Calu3 (cell line): ENCODE measurements at places on chromosomes 1 and 21. TPM values are rescaled to one million over a fixed set of nuclear protein-coding genes. Genes with fewer than 3 reads are reported as not detected.
A peak's percentile ranks its signal among the peaks of the same experiment; 100 is the strongest.

Gene TAGLN2
- 612 and 708 TPM in 2 replicates for total RNA-seq

Gene PLA2G5
- not detected in 2 replicates for total RNA-seq

Gene CLCA1
- not detected in 2 replicates for total RNA-seq

Gene ITLN2
- total RNA-seq: not detected in 2 replicates

Gene ORC1
- 15.5 and 17.2 TPM in 2 replicates for total RNA-seq

Gene DENND2D
- total RNA-seq: 11.8 and 20.0 TPM in 2 replicates

Gene HES3
- not detected in 2 replicates for total RNA-seq

Gene FYB2
- not detected in 2 replicates for total RNA-seq

DNA sequence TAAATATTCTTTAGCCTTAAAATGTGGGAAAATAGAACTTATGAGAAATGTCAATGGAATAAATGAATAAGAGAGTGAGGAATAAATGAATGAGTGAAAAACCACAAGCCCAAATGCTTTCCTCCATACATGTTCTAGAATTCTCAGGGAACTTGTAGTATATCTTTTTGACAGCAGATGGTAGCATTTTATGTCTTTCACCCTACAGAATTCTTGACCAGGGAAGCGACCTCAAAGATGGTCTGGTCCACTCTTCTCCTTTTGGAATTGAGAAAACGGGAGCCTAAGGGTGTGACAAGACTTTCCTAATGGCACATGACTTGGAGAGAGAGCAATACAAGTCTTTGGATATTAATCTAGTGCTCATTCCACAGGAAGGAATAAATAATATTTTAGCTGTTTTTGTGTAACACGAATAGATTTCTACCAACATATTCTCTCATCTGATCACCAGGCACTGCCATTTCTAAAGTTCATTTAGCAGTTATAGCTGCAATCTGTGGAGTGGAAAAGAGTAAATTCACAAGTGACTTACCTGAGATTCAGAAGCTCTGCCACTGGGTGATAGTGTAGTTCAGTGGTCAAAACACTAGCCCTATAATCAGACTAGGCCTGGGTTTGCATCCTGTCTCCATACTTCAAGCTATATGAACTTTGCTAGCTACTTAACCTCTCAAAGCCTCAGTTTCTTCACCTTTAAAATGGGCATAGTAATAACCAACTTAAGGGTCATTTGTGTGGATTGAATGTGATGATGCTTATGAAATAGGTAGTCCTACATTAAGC, 15.0 kb upstream of the F5 start:
- no peak for DNase-seq

DNA sequence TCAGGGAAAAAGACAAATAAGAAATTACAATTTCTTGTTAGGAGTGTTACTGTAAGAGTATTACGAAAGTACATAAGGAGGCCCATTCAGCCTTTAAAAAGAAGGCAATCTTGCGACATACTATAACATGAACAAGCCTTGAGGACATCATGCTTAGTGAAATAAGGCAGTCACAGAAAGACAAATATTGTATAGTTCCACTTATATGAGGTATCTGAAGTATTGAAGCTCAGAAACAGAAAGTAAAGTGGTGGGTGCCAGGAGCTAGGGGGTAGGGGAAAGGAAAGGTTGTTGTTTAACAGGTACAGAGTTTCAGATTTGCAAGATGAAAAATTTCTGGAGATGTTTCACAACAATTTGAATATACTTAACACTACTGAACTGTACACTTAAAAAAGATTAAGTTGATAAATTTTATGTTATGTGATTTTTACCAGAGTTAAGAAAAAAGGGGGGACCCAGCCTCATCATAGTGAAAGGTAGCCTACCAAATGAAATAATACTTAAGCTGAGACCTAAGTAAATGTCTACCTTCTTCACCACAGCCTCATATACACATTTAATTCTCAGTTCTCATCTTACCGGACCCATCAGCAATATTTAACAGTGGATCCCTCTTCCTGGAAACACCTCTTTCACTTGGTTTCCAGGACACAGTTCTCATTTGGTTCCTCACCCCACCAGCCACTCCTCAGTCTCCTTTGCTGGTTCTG, 19.5 kb downstream of the USP24 start:
- no peak for DNase-seq

GRCh38 chr1:224535641-224536040, 80.5 kb upstream of the CNIH3 start:
- DNase-seq: no peak

DNA sequence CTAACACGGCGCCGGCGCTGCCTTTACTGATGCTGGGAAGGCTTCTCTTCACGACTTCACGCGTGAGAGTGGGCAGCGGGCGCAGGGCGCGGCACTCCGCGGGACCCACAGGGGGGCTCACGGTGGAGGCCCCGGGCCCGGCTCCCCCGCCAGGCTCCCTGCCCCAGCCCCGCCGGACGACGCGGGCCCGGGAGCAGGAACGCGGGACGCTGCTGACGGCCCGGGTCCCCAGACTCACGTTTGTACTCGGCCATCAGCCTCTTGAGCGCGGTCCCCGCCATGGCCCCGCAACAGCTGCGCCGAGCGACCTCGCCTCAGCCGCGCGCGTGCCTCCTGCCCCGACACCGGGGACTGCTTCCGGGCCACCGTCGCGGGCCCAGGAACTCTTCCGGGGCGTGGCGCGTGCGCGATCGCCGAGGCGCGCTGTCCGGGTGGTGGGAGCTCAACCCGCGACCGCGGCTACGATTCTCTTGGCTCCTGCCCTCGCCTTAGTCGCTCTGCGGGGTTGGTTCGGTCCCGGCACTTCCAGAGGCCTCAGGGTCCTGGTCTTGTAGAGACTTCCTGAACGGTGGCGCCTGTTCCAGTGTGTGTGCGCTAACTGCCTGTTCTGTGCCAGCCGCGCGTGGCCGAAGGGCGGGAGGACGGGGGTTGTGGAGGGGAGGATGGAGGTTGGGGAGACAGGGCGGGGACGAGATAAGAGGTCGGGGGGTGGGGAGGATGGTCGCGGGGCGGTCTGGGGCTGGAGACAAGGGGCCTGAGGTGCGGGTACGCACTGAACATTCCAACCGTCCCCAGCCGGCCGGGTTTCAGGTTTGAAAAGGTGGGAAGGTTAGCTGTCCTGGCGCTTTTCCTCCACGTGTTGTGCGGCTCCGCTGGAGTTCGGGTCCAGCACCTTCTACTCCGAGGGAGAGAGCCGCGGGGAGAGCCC, at the start of gene UBE2G2:
Gene UBE2G2, minus strand, starts transcription at position 353 of the 928 bp plus-strand sequence. Its CDS starts 72 bp downstream, at position 281.
- peak; percentile 84 for DNase-seq

GRCh38 chr1:53592521-53592982, 133.4 kb downstream of the DMRTB1 start:
- DNase-seq: peak; percentile 47

GRCh38 chr1:153245466-153245865, 14.0 kb upstream of the LORICRIN start:
- DNase-seq: no peak

DNA sequence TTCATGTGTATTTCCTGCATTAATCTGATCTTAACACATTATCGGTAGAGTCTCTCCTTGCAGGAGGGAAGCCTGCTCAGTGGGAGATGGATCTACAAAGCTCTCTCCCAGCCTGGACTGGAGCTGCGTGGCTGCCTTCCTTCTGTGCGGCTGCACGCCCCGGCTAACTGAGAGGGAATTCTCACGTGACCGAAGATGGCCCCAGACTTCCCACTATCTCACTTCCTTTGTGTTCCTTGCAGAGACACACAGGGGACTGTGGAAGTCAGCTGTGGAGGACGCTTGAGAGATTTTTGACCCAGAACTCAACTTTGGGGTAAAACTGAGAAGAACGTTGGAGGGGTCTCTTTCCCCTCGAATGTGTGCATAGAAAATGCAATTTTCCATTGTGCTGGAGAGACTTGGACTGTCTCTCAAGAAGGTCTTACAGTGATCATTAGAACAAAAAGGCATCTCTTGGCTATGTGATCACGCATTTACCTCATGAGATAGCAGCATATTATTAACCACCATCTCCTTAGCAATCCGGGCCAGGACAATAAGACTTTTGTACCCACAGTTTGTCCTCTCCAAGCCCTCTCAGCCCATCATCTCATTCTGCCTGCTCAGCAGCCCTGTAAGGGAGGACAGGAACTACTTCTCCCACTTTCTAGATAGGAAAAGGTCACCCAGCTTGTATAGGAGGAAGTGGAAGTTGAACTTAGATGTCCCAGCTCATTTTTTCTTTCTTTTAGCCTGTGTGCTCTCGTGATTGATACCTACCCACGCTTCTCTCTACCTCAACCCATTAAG, 49.3 kb upstream of the TARBP1 start:
- DNase-seq: no peak

GRCh38 chr1:211923095-211923494, 92.5 kb upstream of the LPGAT1 start:
- DNase-seq: no peak

DNA sequence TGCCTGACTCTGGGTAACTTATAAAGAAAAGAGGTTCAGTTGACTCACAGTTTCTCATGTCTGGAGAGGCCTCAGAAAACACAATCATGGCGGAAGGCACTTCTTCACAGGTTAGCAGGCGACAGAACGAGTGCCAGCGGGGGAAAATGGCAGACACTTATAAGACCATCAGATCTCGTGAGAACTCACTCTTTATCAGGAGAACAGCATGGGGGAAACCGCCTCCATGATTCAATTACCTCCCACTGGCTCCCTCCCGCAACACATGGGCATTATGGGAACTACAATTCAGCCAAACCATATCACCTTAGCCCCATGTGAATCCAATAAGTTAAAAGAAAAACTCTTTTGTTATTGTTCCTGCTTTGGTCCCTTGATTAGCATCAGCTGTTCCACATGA, 725.2 kb downstream of the LRRIQ3 start:
- DNase-seq: no peak

- no peak for DNase-seq
Observed at GRCh38 chr1:53552146-53552861, 93.1 kb downstream of the DMRTB1 start.

DNA sequence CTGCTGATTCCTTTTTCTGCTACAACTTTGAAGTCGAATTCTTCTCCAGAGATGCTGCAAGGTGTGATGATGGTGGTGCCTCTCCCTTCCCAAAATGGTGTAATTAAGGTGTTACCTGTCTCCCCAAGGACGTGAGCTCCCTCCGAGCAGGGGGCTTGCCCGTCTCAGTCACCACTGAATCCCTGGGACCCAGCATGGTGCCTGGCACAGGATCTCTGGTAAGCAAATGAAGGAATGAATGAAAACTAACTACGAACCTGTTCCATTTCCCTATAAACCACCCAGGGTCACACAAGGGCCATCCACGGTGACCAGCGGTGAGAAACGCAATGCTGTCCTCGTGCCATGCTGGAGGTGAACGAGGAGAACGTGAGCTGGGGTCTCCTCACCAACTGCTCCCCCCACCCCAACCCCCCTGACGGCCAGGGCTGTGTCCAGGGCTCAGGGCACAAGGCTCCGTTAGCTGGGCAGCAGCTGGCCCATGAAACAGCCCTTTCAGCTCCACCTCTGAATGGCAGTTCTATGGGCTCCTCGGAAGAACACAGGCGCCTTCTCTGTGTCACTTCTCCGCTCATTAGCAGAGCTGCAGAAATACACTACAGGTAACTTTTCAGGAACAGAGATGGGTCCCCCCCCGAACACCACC, 2.2 kb upstream of the MATN1 start:
- no peak for DNase-seq

DNA sequence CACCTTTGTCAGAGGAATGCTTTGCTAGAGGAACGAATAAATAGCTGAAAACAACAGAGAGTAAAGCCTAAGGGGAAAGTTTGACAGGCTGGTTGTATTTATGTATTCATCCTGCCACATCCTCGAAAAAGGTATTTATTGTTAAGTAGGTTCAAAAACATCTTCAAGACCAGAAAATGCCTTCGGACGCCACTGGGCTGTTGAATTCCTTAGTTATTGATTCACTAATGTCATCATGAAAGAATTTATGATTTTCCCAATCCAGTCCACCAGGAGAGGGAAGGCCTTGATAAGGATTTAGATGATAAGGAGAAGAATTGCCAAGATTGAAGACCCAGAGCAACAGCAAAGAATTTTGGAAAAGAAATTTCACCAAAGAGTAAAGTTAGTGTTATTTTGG, 35.2 kb upstream of the MAB21L3 start:
- no peak for DNase-seq

- no peak for DNase-seq
Observed at GRCh38 chr21:45607909-45608295, 35.6 kb upstream of the PCBP3 start.

DNA sequence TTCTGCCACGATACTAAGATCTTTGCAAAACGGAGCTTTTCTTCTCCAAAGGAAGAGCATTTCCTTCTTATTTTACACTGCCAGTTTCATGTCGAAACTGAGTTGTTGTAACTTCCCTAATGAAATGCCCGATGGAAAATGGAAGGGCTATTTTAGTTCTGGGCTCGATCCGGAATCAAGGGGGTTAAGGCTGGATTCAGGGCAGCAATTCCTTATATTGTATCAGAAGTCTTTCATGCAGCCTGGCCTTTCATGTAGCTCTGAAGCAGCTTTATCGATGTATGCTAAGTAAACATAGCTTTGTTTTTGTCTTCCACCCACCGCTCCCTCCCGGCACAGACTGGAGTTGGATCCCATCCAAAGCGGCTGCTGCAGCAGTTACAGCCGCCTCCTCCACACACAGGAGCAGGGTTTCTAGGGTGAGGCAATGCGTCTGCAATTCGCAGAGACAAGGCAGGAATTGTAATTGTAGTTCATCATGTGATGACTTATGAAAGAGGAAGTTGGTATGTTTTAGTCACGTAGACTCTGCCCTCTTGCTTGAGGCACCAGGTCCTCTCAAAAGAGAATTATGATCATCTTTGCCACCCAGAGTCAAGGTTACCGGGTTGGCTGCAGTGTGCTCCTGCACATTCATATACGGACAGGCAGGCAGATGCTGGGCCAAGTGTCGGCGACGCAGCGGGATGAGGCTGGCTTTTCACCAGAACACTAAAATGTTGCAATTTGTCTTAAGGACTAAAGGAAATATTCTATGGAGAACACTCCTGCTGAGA, 2.6 kb upstream of the IRF2BP2 start:
- DNase-seq: peak; percentile 97

DNA sequence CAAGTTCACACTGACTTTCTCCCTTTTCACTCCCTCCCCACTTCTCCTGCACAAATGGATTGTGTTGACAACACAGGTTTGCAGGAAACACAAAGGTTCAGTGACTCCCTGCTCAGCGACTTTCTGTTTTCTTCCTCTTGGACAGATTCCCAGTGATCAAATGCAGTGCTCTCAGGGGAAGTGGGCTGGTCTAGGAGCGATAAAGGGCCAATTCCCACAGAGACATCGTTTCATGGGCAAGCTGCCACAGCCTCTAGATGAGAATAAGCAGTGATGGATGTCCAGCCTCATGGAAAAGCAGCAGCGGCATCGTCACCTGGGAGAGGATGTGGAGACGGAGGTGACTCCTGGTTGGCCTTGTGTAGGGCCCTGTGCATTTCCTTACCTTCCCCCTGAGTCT, 30.6 kb downstream of the FYB2 start:
- peak; percentile 31 for DNase-seq

DNA sequence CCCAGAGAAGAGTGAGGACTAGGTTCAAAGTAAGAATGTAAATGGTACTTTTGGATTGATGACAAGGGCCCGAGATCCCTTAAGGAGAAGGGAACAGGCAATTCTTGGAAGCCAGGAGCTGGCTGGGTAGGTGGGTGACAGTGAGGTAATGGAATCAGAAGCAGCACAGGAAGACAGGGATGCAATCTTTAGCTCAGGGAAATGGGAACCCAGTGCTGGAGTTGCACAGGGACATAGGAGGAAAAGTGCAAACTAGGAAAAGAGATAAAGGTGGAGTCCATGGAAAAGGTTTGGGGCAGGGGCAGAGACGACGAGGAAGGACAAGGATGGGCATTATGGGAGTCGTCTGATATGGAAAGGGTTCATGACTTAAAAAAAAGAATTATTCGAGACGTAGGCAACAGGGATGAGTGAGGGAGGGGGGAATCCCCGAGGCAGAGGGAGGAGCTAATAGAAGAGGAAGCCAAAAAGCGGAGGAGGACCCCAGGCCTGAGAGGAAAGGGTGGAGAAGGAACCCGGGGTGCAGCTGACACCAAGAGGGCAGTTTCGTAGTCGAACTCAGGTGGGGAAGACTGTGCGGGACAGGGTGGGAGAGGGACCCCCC, 495 bp downstream of the PI4KB start:
- peak; percentile 41 for DNase-seq
